Sigmoid colon (tissue), 7 donors: ENCODE measurements at places on chromosomes 2 and 18.

- H3K4me3 ChIP-seq, result no peak overlapping the region
- H3K4me1 ChIP-seq, result no peaks in the 10 kb centered on the region
- DNase-seq, result peak; percentile 46
- H3K27ac ChIP-seq, result no peak overlapping the region
- no peaks in the 10 kb centered on the region for H3K36me3 ChIP-seq
- no peaks in the 10 kb centered on the region for H3K27me3 ChIP-seq
These were observed 282.8 kb upstream of the HS6ST1 start for GRCh38 chr2:128601298-128602037.

- DNase-seq, result no peak
- no peaks in the 10 kb centered on the region for H3K36me3 ChIP-seq
- no peaks in the 10 kb centered on the region for H3K27me3 ChIP-seq
- H3K4me3 ChIP-seq, result no peak overlapping the region
- H3K27ac ChIP-seq, result no peak overlapping the region
These were observed 174.5 kb upstream of the MGAT5 start for GRCh38 chr2:134079373-134079772.

DNA sequence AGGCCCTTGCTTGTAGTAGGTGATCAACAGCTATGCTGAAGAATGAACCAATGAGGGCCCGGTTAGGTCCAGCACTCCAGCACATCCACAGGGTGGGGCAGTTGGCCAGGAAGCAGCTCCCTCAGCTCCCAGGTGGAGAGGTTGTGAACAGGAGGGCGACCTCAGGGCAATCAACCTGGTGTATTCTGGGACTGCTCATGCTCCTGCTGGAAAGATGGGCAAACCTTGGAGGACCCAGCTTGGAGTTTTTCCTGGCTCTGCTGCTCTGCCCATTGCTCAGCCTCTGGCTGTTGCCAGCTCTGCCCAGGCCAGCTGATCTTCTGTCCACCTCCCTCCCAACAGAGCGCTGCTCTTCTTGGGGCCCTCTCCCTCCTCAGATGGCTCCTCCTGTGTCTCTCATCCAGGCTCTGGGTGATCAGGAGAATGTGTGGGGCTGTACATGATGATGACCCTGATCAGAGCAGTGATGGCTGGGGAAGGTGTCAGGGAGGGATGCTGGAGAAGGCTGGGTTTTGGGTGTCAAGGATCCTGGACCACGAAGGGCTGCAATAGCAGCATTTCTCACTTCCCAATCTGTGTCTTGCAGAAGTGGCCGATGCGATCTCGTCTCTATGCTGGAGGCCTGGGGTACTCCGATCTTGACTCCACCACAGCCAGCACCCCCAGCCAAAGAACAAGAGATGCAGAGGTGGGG, 3.4 kb downstream of the TCF23 start:
- no peaks in the 10 kb centered on the region for H3K36me3 ChIP-seq
- H3K4me1 ChIP-seq, result no peaks in the 10 kb centered on the region
- no peak for DNase-seq
- peaks cover 6% of the 10 kb centered on the region for H3K27me3 ChIP-seq

GRCh38 chr2:63651861-63652651, 63.3 kb downstream of the MDH1 start:
- no peaks in the 10 kb centered on the region for H3K4me1 ChIP-seq
- no peak for DNase-seq
- H3K4me3 ChIP-seq, result no peak overlapping the region
- H3K27ac ChIP-seq, result no peak overlapping the region
- no peaks in the 10 kb centered on the region for H3K27me3 ChIP-seq

DNA sequence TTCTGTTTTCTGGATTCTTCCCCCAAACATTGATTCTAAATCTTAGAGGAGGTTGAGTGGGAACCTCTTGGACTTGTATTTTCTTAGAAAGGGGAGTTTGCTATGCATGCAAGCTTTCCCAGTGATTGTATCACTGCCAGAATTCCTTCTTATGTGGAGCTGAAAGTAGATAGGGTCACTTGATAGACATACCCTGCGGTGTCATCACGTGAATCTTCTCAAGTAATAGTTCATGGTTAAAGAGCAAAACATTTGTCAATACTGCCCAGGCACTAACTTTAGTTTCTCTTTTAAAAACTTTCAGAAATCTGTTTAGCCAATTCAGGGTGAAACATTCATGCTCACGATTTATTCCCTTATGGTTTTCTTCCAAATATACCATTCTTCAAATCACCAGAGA, 6.4 kb downstream of the PMAIP1 start:
- H3K36me3 ChIP-seq, result no peaks in the 10 kb centered on the region
- no peak for DNase-seq
- no peaks in the 10 kb centered on the region for H3K4me1 ChIP-seq
- H3K4me3 ChIP-seq, result no peak overlapping the region

DNA sequence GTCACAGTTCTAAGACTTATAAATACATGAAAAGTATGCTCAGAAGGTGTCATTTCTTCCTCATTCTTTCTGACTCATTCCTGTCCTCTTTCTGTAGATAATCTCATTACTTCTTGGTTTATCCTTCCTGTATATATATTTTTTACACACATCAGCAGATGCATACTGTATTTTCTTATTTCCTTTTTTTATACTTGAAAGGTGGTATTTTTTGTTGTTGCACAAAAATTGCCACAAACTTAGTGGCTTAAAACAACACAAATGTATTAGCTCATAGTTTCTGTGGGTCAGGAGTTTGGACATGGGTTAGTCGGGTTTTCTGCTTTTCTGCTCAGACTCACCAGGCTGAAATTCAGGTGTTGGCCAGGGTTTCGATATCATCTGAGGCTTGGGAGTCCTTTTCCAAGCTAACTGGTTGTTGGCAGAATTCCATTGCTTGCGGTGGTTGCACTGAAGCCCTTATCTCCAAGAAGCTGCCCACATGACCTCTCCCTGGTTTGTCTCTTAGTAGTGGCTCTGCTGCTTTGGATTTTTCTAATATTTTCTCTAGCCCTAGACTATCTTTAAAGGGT, 162.6 kb downstream of the FMNL2 start:
- no peak overlapping the region for H3K27ac ChIP-seq
- no peaks in the 10 kb centered on the region for H3K36me3 ChIP-seq
- H3K4me3 ChIP-seq, result no peak overlapping the region

- H3K4me3 ChIP-seq, result no peak overlapping the region
- H3K36me3 ChIP-seq, result no peaks in the 10 kb centered on the region
- no peaks in the 10 kb centered on the region for H3K4me1 ChIP-seq
- H3K27ac ChIP-seq, result no peak overlapping the region
- no peak for DNase-seq
These were observed 190.7 kb downstream of the CDCA7 start for GRCh38 chr2:173545364-173545763.

DNA sequence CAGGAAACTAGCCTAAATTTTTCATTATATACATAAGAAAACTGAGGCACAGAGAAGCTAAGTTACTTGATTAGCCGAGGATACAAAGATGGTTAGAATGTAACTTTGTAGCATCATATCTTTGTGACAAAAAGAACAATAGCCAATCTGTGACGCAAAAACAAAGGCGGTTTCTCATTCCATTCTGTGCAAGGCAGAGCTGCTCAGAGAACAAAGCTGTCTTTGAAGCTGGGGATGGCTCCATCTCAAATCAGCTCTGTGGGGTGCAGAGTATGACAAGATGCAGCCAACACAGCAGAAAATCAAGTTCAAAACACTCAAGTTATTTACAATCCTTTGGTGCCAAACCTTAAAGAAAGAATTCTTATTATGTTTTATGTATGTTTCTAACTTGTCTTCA, 81.9 kb upstream of the VWC2L start:
- DNase-seq, result no peak
- H3K27me3 ChIP-seq, result no peaks in the 10 kb centered on the region
- no peaks in the 10 kb centered on the region for H3K4me1 ChIP-seq
- no peak overlapping the region for H3K4me3 ChIP-seq
- H3K36me3 ChIP-seq, result no peaks in the 10 kb centered on the region
- no peak overlapping the region for H3K27ac ChIP-seq

DNA sequence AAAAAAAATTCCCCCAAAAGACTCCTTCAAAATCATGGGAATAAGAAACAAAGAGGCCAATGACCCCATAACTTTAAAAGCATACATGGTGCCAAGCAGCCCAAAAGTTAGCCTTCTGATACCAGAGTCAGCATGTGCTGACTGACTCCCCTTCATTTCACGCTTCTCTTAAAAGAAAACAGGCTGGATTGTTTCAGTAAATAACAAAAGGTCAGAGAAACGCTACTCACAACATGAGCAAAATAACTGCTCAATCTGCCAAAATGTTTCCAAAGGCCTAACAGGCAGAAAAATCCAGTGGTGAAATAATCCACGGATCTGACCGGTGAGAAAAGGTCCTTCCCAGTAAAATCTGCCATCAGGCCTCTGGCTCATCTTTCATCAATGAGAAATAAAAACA, 71.6 kb downstream of the BCL2 start:
- DNase-seq, result no peak
- no peak overlapping the region for H3K27ac ChIP-seq
- no peak overlapping the region for H3K4me3 ChIP-seq

- H3K4me1 ChIP-seq, result peaks cover 69% of the 10 kb centered on the region
- no peaks in the 10 kb centered on the region for H3K27me3 ChIP-seq
- H3K36me3 ChIP-seq, result no peaks in the 10 kb centered on the region
- peak overlapping the region; percentile 80 for H3K27ac ChIP-seq
- DNase-seq, result no peak
These were observed 40.2 kb downstream of the CCBE1 start for GRCh38 chr18:59657012-59657411.

DNA sequence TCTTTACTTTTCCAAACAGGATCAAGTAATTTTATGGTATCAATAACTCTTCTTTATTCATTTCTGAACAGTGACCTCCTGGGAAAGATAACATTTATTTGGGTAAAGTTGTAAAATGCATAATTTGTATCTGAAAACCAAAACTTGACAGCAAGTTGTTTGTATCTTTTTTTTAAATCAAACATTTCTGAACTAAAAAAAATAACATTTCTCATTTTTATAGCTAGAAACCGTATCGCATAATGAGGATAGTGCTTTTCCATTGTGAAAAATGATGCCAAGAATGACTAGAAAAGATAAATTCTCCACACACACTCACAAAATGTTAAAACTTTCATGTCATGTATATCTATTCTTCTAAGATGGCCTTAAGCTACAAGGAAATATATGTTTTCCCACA, 578.2 kb downstream of the RIT2 start:
- no peaks in the 10 kb centered on the region for H3K36me3 ChIP-seq
- no peak overlapping the region for H3K27ac ChIP-seq
- DNase-seq, result no peak
- peaks cover 20% of the 10 kb centered on the region for H3K4me1 ChIP-seq
- H3K27me3 ChIP-seq, result no peaks in the 10 kb centered on the region

GRCh38 chr2:207625014-207625907, at the start of gene METTL21A:
Gene METTL21A (minus strand): TSS chr2:207625394. CDS start chr2:207624375, 1,019 bp downstream.
- DNase-seq, result peak; percentile 93
- peak within 1 kb of the TSS; percentile 95 for H3K27ac ChIP-seq
- no peaks in the 10 kb centered on the region for H3K36me3 ChIP-seq
- peak within 1 kb of the TSS; percentile 63 for H3K4me3 ChIP-seq
